ENCODE measurements at places on chromosomes 4 and X.
A peak's percentile ranks its signal among the peaks of the same experiment; 100 is the strongest.

- DNase-seq: no peak
Measured at GRCh38 chr4:161647757-161648156, 516.0 kb downstream of the FSTL5 start.

DNA sequence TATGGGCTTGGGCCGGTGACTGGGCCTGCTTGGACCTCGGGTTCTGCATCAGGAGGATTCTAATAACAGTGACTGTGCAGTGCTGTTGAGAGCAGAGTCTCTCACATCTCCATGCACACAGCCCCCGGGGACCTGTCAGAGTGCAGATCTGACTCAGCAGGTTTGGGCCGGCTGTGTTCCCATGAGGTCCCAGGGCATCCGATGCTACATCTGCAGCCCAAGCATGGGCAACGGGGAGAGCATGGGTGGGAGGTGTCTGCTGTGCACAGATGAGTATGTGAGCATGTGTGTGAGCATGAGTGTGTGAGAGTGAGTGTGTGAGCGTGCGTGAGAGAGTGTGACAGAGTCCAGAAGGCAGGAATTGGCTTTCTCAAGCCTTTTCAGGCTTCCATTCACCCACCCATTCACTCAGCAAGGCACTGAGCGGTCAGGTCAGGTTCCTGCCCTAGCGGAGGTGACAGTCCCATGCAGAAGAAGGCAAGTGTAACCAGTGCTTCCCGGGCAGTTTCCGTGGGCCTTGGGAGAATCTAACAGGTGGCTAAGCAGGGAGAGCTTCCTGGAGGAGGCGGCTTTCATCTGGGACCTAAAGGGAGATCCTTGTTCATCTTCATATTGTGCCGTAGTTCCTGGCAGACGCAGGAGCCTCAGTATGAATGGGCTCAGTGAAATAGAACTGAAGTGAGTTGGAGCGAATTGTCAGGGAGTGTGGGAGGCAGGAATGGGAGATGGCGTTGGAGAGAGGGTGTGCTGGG is 62.6 kb downstream of the SORCS2 start:
- DNase-seq: no peak

GRCh38 chrX:119753639-119754257 is 4.6 kb upstream of the SOWAHD start:
- DNase-seq: no peak

DNA sequence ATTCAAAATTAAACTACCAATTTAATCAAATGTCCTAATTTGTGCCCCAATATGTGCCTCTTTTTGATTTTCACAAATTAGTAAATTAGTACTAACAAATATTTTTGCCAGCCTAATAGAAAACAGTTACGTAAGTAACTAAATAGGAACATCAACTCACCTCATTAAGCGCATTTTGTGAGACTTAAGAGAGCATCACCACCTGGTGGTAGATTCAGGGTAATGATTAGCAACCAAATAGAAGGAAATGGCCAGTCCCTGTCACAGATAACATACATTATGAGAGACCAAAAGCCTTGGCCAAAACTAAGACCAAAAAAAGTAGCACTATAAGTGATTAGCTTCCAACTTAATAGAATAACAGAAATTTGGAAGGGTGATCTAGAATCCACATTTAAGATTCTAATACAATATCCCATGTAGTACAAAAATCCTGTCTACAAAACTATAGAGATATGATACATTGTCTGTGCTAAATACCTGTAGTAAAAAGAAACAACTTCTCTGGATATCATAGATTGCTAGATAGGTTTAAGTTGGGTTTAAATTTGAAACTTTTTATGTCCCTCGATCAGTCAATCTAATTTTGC is 46.7 kb downstream of the C4orf46 start:
- peak; percentile 49 for DNase-seq

- no peak for DNase-seq
Measured at GRCh38 chr4:120037411-120037810, 29.2 kb downstream of the MAD2L1 start.

DNA sequence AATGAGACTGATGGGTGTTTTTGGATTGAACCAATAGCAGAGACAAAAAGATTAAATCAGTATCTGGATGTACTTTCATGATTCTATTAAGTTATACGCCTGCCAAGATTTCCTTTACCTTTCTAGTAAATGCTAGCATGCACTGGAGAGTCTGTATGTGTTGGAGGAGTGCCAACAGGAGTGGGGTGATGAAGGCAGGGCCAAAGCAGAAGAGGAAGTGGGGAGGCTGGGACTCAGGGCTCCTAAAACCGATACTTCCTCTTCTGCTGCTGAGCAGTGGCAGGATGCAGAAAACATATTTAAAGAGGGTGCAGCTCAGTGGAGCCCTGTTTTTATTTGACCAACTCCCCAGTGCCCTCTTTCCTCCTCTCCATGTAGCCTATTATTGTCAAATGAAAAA is 5.6 kb downstream of the CYSLTR1 start:
- no peak for DNase-seq

GRCh38 chr4:41541687-41542094 is 3.7 kb downstream of the LIMCH1 start:
- DNase-seq: no peak

- DNase-seq: no peak
Measured at GRCh38 chr4:77185686-77186085, 28.7 kb downstream of the CCNG2 start.

GRCh38 chrX:150060406-150060805 is 122.1 kb upstream of the EOLA2 start:
- no peak for DNase-seq

DNA sequence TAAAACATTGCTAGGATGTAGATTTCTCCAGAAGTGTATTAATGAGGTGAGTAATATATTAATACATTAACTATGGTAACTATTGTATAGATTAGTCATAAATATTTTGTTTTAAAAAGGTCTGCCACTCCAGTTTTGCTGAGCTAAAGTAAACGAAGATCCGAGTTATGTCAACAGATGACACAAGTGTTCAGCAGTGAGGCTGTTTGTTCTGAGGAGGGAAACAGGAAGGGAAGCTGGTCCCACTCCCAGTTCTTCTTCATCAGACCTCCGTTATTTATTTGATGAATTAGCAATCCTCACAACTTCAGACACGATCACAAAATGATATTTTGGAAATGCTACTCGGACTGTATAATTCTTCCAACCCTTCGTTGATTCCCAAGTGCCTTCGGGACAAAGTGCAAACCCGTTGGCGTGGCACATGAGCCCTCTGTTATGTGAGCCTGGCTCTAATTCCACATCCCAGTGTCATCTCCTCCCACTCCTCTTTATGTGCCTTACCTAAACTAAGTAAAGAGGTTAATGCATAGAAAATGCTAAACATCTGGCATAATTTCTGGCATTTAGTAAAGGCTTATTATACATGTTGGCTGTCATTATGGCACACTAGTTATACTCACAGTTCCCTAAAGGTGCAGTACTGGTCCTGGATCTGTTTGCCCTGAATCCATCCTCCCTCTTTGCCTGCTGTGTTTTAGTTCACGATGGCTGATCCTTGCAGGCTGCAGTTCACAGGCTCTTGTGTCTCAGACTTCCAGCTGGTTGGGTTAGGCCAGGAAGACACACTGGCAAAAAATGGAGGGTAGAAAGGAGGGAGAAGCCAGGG is 190.6 kb upstream of the LNX1 start:
- no peak for DNase-seq

DNA sequence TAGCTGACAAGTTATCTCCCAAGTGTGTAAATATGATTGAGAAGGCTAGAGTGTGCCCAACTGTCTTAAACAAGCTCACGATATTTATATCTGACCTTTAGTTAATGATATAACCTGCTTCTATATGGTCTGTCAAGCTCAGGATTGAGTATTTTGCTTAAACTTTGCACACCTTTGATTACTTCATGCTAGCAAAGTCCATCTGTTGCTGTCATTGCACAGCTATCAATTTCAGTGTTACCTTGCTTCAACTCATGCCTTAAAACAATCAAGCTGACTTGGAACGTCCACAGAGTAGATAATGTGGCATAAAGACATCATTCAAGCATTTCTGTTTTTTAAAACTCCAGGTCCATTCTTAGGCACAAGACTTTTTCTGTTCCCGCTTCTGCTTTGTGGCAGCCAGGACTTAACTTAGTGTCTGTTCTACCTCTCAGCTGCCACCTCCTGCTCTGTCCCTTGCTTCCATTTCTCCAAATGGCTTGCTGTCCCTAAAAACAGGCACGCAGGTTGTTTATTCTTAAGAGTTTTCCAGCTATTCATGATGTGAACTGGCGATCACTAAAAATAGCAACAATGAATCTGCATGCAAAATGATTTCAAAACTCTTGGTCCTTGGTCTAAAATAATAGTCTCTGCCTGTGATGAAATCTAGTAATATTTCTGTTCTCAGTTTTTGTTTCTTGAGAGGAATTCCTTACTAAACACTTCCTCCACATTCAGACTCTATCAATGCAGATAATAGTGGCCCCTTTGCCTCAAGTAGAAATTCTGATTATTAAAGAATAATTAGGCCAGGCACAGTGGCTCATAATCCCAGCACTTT is 16.3 kb upstream of the NEIL3 start:
- DNase-seq: no peak

DNA sequence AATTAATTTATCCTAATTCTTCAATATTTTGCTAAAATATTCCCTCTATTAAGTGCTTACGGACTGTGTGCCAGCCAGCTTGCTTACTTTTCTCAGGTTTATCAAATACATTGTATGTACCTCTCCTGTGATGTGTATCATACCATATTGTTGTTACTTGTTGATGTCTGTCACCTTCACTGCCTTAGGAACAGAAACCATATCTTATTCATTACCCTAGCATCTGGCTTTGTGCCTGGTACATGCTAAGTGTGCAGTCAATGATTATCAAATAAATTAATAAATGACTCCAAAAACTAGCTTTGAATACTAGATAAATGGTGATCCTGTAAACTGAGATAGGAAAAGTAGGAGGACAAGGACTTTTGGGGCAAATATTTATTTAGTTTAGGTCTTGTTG is 6.9 kb downstream of the CLCN3 start:
- no peak for DNase-seq

- DNase-seq: peak; percentile 1
Measured at GRCh38 chrX:107775734-107776511, at the start of gene TSC22D3. Gene TSC22D3 (minus strand): TSS chrX:107775787. CDS start chrX:107775419, 368 bp downstream.

- DNase-seq: no peak
Measured at GRCh38 chr4:100894339-100894870, 376.6 kb upstream of the EMCN start.
